ENCODE measurements at places on chromosomes 12 and 14. TPM values are rescaled to one million over a fixed set of nuclear protein-coding genes. Genes with fewer than 3 reads are reported as not detected.

GRCh38 chr12:70741256-70741655, 104.0 kb upstream of the PTPRB start:
- no peaks in the 10 kb centered on the region for H3K36me3 ChIP-seq
- H3K27me3 ChIP-seq: no peaks in the 10 kb centered on the region
- DNase-seq: no peak
- no peak overlapping the region for H3K4me3 ChIP-seq
- no peaks in the 10 kb centered on the region for H3K4me1 ChIP-seq
- no peak overlapping the region for H3K27ac ChIP-seq

DNA sequence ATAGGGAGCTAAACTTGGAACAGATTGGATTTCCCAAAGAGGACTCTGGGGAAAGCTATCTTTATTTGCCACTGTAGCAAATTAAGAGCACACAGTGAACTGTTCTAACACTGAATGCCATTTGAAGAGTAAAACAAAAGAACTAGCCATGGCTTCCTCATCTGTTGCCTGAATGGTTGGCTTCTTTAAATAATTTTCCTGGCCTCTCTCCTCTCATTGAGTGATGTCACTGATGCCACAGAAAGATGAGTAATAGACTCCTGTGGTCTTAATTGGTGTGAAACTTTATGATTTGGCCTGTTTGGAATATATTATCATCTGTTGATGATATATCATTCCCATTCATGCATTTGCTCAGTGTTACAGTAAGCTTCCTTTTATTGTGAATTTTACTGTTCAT, 42.5 kb downstream of the WDR20 start:
- no peak overlapping the region for H3K27ac ChIP-seq
- H3K4me3 ChIP-seq: no peak overlapping the region
- no peaks in the 10 kb centered on the region for H3K4me1 ChIP-seq
- peaks cover 5% of the 10 kb centered on the region for H3K36me3 ChIP-seq
- H3K27me3 ChIP-seq: no peaks in the 10 kb centered on the region
- DNase-seq: no peak

GRCh38 chr12:46494424-46494823, 121.9 kb upstream of the SLC38A2 start:
- peak overlapping the region; percentile 41 for H3K4me3 ChIP-seq
- no peaks in the 10 kb centered on the region for H3K27me3 ChIP-seq
- no peak for DNase-seq
- H3K27ac ChIP-seq: no peak overlapping the region
- peaks cover 10% of the 10 kb centered on the region for H3K4me1 ChIP-seq

DNA sequence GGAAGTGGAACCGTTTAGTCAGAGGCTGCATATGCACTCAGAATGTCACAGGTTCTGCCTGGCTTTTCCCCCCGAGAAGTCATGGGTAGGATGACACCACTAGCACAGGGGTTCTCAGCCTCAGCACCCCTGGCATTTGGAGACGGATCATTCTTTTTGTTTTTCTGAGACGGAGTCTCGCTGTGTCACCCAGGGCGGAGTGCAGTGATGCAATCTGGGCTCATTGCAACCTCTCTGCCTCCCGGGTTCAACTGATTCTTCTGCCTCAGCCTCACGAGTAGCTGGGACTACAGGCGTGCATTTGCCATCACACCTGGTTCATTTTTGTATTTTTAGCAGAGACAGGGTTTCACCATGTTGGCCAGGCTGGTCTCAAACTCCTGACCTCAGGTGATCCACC, 28.1 kb downstream of the BCL7A start:
- H3K4me1 ChIP-seq: no peaks in the 10 kb centered on the region
- H3K4me3 ChIP-seq: no peak overlapping the region
- H3K27me3 ChIP-seq: no peaks in the 10 kb centered on the region
- peaks cover 30% of the 10 kb centered on the region for H3K36me3 ChIP-seq
- no peak for DNase-seq
- H3K27ac ChIP-seq: no peak overlapping the region

DNA sequence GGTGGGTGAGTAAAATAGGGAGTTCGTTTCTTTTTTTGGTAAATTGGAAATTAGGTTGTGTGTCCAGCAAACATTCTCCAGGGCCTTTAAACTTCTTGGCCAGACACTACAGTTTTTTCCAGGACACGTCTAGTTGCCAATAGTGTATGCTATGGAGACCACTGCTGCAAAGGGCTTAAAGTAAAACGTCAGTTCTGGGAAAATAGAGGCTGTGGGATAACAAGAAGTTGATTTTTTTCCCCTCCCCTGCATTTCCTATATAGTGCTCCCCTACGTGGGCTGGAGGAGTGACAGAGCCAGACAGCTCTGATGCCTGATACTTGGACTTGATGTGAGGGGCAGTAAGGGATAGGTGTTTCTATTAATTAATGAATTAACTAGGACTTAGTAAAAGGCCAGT, 2.4 kb downstream of the ACVR1B start:
- H3K27me3 ChIP-seq: peaks cover 23% of the 10 kb centered on the region
- no peaks in the 10 kb centered on the region for H3K4me1 ChIP-seq
- H3K36me3 ChIP-seq: peaks cover 11% of the 10 kb centered on the region
- peak overlapping the region; percentile 99 for H3K4me3 ChIP-seq
- no peak overlapping the region for H3K27ac ChIP-seq
- peak; percentile 36 for DNase-seq

DNA sequence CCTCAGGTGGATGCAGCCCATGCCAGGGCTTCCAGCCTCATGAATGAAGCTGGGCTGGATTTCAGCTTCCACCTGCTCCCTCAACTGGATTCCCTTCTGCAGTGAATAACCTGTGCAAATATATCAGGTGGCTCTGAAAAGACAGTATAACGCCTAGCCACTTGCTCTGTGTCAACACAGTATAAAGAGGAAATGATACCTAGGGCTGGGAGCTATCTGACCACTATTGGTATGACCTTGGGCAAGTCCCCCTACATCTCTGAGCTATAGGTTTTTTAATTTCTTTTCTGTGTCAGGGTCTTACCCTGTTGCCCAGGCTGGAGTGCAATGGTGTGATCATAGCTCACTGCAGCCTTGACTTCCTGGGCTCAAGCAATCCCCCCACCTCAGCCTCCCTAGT, 19.8 kb downstream of the ISM2 start:
- H3K4me3 ChIP-seq: no peak overlapping the region
- no peaks in the 10 kb centered on the region for H3K4me1 ChIP-seq
- no peak overlapping the region for H3K27ac ChIP-seq
- H3K27me3 ChIP-seq: no peaks in the 10 kb centered on the region
- H3K36me3 ChIP-seq: no peaks in the 10 kb centered on the region

DNA sequence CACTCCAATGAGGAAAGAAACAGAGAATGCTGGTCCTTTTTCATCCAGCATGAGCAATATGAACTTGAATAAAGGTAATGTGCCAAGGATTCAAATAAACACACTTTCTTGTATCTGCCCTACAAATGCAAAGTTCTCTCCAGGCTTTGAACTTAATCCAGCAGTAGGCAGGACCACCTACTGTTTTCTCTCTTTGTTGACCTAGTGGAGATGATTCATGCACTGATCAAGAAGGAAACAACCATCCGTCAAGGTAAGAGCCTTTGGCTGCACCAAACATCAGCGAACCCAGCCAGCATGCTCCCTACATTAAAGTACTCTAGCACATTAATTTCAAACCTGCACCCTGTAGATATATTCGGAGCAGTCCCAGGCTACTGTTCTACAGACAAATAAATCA, 489.3 kb downstream of the GALC start:
- H3K4me3 ChIP-seq: no peak overlapping the region
- no peaks in the 10 kb centered on the region for H3K36me3 ChIP-seq
- H3K27ac ChIP-seq: no peak overlapping the region
- H3K27me3 ChIP-seq: no peaks in the 10 kb centered on the region

DNA sequence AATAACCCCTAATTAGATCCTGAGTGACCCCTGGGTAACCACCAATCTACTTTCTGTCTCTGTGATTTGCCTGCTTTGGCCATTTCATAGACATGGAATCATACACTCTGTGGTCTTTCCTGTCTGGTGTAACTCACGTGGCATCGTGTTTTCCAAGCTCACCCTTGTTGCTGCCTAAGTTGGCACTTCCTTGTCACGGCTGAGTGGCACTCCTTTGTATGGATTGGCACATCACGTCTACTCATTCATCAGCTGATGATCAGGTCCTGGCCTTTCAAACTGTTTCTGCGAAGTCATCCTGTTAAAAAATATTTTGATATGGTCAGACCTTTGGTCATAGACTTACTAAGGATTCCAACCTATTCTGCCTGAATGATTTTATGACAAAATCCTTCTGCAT, 87.7 kb downstream of the GLT1D1 start:
- peaks cover 3% of the 10 kb centered on the region for H3K36me3 ChIP-seq
- H3K27me3 ChIP-seq: no peaks in the 10 kb centered on the region
- no peak overlapping the region for H3K27ac ChIP-seq
- H3K4me1 ChIP-seq: no peaks in the 10 kb centered on the region
- no peak for DNase-seq

GRCh38 chr12:105420659-105421240, 90.3 kb downstream of the C12orf75 start:
- H3K27ac ChIP-seq: no peak overlapping the region
- no peak overlapping the region for H3K4me3 ChIP-seq
- no peaks in the 10 kb centered on the region for H3K27me3 ChIP-seq
- no peaks in the 10 kb centered on the region for H3K36me3 ChIP-seq

- no peak for DNase-seq
- no peak overlapping the region for H3K27ac ChIP-seq
- no peaks in the 10 kb centered on the region for H3K36me3 ChIP-seq
- no peaks in the 10 kb centered on the region for H3K27me3 ChIP-seq
- no peaks in the 10 kb centered on the region for H3K4me1 ChIP-seq
Observed at GRCh38 chr12:51635346-51635745, 44.3 kb downstream of the SCN8A start.

Gene PZP
- not detected for total RNA-seq

Gene ASB2
- total RNA-seq: 0.36 TPM

Gene TCL1B
- total RNA-seq: 0.42 TPM
